ENCODE measurements at places on chromosomes 1 and 21. TPM values are rescaled to one million over a fixed set of nuclear protein-coding genes. Genes with fewer than 3 reads are reported as not detected.

The SH2D1B gene
- total RNA-seq, result not detected

The CFAP107 gene
- total RNA-seq, result 0.91 TPM

The GCSAML gene
- total RNA-seq, result 0.36 TPM

The HEYL gene
- total RNA-seq, result 0.82 TPM

The TRIM67 gene
- total RNA-seq, result 29.4 TPM

The LRRC3 gene
- 6.4 TPM for total RNA-seq

The CD1B gene
- total RNA-seq, result not detected

The IL24 gene
- total RNA-seq, result not detected

The PRKACB gene
- total RNA-seq, result 210 TPM

The PDC gene
- total RNA-seq, result not detected

The MAP3K21 gene
- total RNA-seq, result 8.8 TPM

The TRIM46 gene
- total RNA-seq, result 16.7 TPM

The OR10Z1 gene
- total RNA-seq, result not detected

The OR13G1 gene
- total RNA-seq, result not detected

The DPYD gene
- 12.4 TPM for total RNA-seq

The SERPINC1 gene
- not detected for total RNA-seq

The GLUL gene
- total RNA-seq, result 392 TPM

The YY1AP1 gene
- 215 TPM for total RNA-seq

The AKR1A1 gene
- 47.0 TPM for total RNA-seq

The UTS2 gene
- total RNA-seq, result not detected

The CD48 gene
- total RNA-seq, result 0.45 TPM

The CFH gene
- 46.2 TPM for total RNA-seq

All from cerebellum (tissue), 4 donors.